ENCODE measurements at places on chromosomes 11 and 22.

GRCh38 chr11:11534981-11535380 is 86.8 kb downstream of the GALNT18 start:
- DNase-seq: no peak

GRCh38 chr11:32172041-32172847 is 81.4 kb downstream of the RCN1 start:
- DNase-seq: no peak

GRCh38 chr11:102346748-102347461 is at the start of gene BIRC2:
Gene BIRC2 (plus strand): TSS chr11:102347214. CDS start chr11:102349855, 2,641 bp downstream.
- peak; percentile 94 for DNase-seq

GRCh38 chr11:98531576-98531975 is 489.2 kb upstream of the CNTN5 start:
- no peak for DNase-seq

- DNase-seq: no peak
These were observed 56.3 kb downstream of the ZNF280B start for GRCh38 chr22:22452211-22452610.

DNA sequence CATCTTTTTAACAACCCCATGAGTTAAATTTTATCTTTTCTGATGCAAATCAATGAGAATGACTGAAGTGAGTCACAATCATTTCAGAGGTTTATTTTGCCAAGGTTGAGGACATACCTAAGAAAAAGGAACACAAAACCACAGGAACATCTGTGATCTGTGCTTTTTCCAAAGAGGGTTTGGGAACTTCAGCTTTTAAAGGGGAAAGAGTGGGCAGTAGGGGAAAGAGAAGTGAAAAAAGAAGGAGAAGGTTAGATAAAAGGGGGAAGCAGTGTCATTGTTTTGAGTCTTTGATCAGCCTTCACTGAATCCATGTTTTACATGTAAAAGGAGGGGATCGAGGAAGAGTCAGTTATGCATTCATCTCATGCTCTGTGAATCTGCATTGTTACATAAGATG is 45.3 kb upstream of the SPON1 start:
- DNase-seq: no peak

GRCh38 chr11:7648264-7648663 is 25.0 kb downstream of the CYB5R2 start:
- no peak for DNase-seq

- no peak for DNase-seq
These were observed 21.3 kb upstream of the GRAMD4 start for GRCh38 chr22:46598737-46599424.

DNA sequence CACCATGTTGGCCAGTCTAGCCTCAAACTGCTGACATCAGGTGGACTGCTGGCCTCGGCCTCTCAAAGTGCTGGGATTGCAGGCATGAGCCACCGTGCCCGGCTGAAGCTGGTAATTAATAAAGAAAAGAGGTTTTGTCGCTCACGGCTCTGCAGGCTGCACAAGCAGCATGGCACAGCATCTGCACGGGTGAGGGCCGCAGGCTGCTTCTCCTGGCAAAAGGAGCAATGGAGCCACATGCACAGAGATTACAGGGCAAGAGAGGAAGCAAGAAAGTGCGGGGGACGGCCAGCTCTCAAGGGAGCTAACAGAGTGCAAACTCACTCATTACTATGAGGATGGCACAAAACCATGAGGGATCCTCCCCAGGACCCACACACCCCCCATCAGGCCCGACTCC is 4.7 kb upstream of the PARVB start:
- no peak for DNase-seq

- DNase-seq: no peak
These were observed 59.2 kb upstream of the CD5 start for GRCh38 chr11:61042961-61043540.

GRCh38 chr11:111421251-111421650 is 42.2 kb upstream of the POU2AF1 start:
- DNase-seq: no peak

DNA sequence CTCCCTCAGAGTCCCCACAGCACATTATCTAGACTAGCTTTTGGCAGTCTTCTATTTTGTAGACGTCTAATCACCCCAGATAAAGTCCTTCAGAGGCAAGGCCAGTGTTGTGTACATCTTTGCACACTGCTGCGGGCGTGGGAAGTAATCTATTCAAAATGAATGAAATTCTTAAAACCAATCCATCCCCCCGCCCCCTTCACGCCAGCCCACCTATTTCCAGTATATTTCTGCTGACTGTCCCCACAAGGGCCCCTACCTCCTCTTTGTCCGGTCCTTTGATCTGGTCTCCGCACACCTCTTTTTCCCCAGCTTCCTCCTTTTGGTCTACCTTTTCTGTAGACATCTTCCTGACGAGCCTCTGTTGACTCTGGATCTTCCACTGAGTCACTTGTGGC is 375 bp downstream of the BSCL2 start:
- no peak for DNase-seq

DNA sequence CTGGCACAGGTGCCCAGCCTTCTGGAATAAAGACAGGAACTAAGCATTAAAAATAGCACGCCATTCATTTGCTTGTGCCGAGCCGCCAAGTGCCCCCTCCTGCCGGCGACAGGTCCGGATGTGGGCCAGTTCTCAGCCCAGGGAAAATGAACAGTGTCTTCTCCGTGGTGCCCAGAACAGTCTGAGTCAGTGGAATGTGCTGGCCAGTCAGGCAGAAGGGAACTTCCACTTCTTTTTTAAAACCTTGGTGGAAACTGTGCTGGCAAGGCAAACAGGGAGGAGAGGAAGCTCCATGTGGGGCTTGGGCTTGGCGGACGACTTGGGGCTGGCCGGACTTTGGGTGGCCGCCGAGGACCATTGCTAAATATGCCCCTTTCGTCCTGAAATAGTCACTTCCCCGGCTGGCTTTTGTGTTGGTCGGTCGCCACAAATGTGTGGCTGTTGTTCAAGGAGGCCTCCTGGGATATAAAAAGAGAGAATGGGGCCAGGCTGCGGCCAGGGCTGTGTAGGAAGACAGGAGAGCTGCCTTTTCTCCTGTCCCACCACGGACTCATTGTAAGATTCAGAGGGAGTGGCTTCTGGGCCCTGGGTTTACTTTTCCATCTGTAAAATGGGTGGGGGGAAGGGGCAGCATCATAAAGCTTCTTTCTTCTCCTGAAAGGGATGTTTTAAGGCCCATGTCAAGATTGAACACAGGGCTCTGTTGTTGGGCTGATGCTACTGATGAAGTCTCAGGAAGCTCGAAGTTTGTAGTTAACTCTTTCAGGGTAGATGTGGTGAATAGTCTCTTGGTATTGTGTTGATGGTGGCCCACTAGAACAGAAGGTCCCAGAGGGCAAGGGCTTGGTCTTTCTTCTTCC is 101.0 kb downstream of the PTPRJ start:
- DNase-seq: no peak

DNA sequence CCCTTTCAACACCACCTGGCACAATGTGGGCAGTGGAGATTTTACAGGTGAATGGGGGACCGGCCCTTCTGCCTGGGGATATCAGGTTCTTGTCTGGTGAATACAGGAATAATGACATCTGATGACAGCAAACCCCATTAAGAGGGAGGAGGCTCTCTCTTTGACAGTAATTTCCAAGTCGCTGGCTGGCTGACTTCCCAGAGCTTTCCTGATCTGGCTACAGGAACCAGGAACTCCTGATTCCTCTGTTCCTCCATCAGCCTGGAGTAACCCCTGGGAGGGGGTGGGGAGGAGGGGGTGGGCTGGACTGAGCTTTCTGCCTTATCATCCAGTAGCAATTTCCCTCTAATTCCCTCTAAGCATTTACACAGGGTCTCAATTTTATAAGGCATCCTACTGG is 3.7 kb upstream of the MIEF1 start:
- no peak for DNase-seq

DNA sequence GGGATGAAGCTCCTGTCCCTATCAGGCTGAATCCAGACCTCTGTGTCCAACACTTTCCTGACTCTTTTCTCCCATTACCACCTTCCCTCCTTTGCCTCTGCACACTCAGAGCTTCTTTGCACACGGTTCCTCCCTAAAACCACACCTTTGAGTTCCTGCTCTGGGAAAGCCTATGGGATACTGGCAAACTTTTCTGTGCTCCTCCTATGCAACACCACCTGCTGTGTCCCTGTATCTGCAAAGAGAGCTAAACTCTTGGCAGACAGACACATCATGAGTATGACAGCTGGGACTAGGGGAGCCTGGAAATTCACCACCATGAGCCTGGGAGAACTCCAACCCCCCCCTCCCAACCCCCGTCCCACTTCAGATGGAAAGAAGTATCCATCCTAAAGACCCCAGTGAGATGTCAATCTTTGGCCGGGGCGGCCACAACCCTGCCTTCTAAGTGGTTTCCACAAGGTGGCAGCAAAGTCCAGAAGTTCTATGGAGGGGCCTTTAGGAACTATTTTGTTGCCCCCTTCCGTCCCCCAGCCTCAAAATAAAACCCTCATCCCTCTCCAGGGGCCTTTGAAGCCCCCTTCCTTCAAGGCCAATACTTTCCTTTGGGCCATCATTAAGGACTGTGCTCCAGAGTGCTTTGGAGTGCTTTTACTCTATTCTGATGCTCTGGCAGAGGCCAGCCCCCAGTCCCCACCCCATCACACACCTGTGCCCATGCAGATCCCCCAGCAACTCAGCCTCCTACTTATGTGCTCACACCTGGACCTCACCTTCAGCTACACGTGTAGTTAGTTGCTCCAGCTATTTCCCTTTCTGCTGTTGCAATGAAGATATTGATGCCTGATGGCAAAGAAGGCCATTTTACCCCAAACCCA is 19.4 kb downstream of the HTR3A start:
- DNase-seq: peak; percentile 14

DNA sequence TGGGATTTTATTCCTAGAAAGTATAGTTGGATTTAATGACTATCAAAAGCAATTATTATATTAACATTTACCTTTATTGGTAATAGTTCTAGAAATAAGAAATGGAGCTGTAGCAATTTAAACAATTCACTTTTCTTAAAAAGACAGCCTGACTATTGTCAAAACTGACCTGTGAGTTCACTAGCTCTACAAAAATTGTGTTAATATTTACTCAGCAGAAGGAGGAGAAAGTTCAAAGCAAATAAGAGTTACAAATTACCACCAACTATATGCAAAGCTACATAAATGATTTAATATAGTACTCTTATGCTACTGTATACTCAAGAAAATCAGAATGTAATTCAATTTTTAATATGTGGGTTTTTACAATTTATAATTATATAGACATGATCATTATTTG is 310.0 kb downstream of the DCDC1 start:
- DNase-seq: no peak

- no peak for DNase-seq
These were observed 745.8 kb upstream of the ANO5 start for GRCh38 chr11:21446939-21447590.

DNA sequence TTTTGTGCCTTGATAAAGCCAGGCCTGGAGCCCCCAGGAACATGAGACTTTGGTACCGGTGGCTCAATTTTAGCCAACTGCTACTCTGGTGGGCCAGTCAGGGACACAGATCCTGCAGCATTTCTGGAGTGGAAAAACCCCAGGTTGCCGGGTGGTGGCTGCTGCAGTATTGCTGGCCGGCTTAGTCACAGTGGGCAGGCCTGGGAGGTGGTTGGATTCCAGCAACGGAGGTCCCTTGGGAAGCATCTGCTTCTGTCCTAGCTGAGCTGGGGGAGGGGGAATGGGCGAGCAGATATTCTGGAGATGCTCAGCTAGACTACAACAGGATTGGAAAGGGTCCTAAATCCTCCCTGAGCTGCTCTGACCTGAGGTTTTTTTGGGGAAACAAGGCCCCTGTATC is 31.6 kb upstream of the ACCSL start:
- no peak for DNase-seq

- no peak for DNase-seq
These were observed at the start of gene TLCD5 for GRCh38 chr11:120324932-120325810. Gene TLCD5 (plus strand): TSS chr11:120325299. CDS start chr11:120327442, 2,143 bp downstream.

DNA sequence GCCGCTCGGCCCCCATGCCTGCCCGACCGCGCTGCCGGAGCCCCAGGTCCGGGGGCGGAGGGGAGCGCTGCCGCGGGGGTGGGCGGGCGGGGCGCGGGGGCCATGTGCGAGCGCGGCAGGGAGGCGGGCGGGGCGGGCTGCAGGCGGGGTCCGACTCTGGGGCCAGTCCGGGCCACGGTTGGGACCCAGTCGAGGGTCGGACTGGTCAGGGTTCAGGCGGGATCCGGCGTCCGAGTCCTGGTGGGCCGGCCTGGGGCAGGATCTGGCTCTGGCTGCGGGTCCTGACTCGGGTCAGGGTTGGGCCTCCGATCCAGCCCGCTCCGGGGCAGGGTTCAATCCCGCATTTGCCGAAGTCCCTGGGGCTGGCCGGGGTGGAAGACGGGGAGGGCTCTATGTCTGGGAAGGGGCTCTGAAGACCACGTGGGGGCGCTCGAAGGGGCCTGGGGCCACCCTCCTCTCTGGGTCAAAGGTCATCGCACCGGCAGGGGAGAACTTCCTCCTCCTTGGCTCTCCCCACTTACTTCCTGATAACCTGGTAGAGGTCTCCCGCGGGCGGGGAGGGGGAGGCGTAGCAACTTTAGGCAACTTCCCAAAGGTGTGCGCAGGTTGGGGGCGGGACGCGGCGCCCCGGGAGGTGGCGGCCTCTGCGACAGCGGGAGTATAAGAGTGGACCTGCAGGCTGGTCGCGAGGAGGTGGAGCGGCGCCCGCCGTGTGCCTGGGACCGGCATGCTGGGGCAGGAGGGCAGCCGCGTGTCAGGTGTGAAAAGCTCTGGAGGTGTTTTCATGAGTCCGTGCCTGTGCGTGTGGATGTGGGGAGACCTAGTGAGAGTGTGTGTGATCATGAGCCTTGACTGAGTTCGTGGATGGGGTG is 603 bp downstream of the ESRRA start:
- DNase-seq: peak; percentile 59

- DNase-seq: no peak
These were observed 988 bp upstream of the FLI1 start for GRCh38 chr11:128692753-128693415.

DNA sequence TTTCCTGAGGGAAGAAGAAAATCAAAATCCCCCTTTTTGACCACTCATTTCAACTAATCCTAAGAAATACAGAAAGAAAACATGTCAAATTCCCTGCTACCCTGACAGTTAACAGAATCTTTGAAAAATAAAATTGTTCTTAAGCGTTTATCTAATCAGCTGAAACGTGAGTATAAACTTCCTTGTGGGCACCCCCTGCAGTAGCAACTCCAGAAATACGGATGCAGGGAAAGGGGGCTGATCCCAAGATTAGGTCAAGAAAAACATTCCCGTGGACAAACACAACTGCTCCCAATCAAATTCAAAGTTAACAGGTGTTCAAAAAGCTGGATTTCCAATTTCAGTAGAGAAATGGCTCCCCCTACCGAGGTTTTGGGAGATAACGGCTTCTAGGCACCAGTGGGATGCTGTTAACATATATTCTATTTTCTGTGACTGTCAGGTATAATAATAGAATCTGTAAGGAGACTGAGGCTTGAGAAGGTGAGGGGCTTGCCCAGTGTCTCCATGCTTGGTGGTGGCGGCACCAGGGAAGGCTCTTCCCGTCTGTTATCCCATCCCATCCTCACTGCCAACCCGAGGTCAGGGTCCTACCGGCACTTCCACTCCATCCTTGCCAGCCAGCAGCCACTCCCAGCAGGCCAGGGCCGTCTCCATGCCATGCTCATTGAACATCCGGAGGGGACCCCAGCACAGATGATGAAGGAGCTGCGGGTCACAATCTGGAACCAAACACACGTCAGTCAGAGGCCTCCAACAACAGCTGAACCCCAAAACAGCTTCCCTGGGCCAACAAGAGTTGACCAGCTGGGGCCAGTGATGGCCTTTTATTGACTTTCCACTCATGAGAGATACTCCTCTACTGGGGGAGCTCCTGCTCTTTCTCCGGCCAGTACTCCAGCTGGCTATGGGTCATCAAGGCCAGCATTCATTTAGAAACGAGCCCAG is 32.0 kb upstream of the SERPIND1 start:
- peak; percentile 16 for DNase-seq
